ENCODE measurements at places on chromosomes 12 and 14. TPM values are rescaled to one million over a fixed set of nuclear protein-coding genes. Genes with fewer than 3 reads are reported as not detected.

The SVOP gene
- not detected for polyA plus RNA-seq

The LPAR5 gene
- polyA plus RNA-seq = 63.6 TPM

The TEX22 gene
- 1.0 TPM for polyA plus RNA-seq

The PSMA3 gene
- 120 TPM for polyA plus RNA-seq

The CNPY2 gene
- 160 TPM for polyA plus RNA-seq

The SERPINA12 gene
- not detected for polyA plus RNA-seq

The KTN1 gene
- 55.3 TPM for polyA plus RNA-seq

The PLA2G1B gene
- not detected for polyA plus RNA-seq

The TSPAN9 gene
- polyA plus RNA-seq = not detected

The PROX2 gene
- not detected for polyA plus RNA-seq

The CEP128 gene
- 2.8 TPM for polyA plus RNA-seq

The NOC4L gene
- polyA plus RNA-seq = 31.2 TPM

The OVCH1 gene
- polyA plus RNA-seq = not detected

The AKAP3 gene
- 2.7 TPM for polyA plus RNA-seq

The ESR2 gene
- polyA plus RNA-seq = 1.3 TPM

The JDP2 gene
- polyA plus RNA-seq = 14.9 TPM

The KLRG1 gene
- polyA plus RNA-seq = 16.8 TPM

The RHOJ gene
- polyA plus RNA-seq = not detected

The EPYC gene
- polyA plus RNA-seq = not detected

The CISTR gene
- polyA plus RNA-seq = not detected

The HOTAIR gene
- polyA plus RNA-seq = not detected

The HRK gene
- 3.7 TPM for polyA plus RNA-seq

The AQP2 gene
- polyA plus RNA-seq = not detected

The KRT2 gene
- not detected for polyA plus RNA-seq

The A2M gene
- not detected for polyA plus RNA-seq

The TPH2 gene
- not detected for polyA plus RNA-seq

The ART4 gene
- polyA plus RNA-seq = not detected

The NOP9 gene
- polyA plus RNA-seq = 1.6 TPM

The PAH gene
- polyA plus RNA-seq = not detected

The LRTM2 gene
- polyA plus RNA-seq = not detected

The DACT1 gene
- polyA plus RNA-seq = 0.25 TPM

The TIGAR gene
- 5.2 TPM for polyA plus RNA-seq

The CACNA2D4 gene
- 2.0 TPM for polyA plus RNA-seq

The KRT82 gene
- not detected for polyA plus RNA-seq

The ADAMTS20 gene
- not detected for polyA plus RNA-seq

The TCL1B gene
- not detected for polyA plus RNA-seq

The GPR68 gene
- polyA plus RNA-seq = 1.6 TPM

The ARHGEF25 gene
- polyA plus RNA-seq = not detected

The AP4S1 gene
- polyA plus RNA-seq = 9.7 TPM

The OTX2 gene
- polyA plus RNA-seq = not detected

The MAP1LC3B2 gene
- polyA plus RNA-seq = 6.9 TPM

The KLRK1 gene
- 15.8 TPM for polyA plus RNA-seq

The MYH7 gene
- polyA plus RNA-seq = not detected

The SLC15A5 gene
- not detected for polyA plus RNA-seq

The TMCC3 gene
- polyA plus RNA-seq = 15.2 TPM

The GPRC5D gene
- polyA plus RNA-seq = 1.4 TPM

The ADAM21 gene
- 0.18 TPM for polyA plus RNA-seq

The PZP gene
- polyA plus RNA-seq = not detected

The HVCN1 gene
- 441 TPM for polyA plus RNA-seq

The CLEC1B gene
- polyA plus RNA-seq = not detected

The PNMA1 gene
- polyA plus RNA-seq = 20.9 TPM

The SYNJ2BP gene
- 13.7 TPM for polyA plus RNA-seq

The ENDOU gene
- polyA plus RNA-seq = not detected

The MGP gene
- not detected for polyA plus RNA-seq

The NXPH4 gene
- polyA plus RNA-seq = 8.3 TPM

The CLEC6A gene
- polyA plus RNA-seq = not detected

The CAPZA3 gene
- polyA plus RNA-seq = not detected

The PTCSC3 gene
- polyA plus RNA-seq = not detected

Measured in IgD-negative memory B cell (primary cell).